NB4 (cell line): ENCODE measurements at places on chromosomes 16 and 17.

DNA sequence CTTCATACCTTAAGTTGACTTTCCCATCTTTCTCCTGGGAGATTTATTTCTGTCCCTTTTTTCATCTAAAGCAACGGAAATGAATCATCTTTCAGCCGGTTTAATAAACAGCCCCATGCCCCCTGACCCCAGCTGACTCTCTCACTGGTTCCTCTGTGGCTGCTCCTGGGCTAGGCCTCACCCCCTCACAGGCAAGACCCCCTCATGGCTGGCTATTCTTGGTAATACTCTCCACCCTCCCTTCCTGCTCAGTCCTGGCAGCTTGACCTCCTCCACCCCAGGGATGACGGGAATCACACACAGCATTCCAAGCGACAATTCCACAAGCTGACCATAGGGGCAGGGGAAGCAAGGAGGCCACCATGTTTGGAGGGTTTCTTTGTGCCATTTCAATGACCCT, 1.5 kb upstream of the ADAP2 start:
- DNase-seq = no peak

- DNase-seq = no peak
Observed at GRCh38 chr16:54142787-54143186, 143.8 kb downstream of the IRX3 start.

DNA sequence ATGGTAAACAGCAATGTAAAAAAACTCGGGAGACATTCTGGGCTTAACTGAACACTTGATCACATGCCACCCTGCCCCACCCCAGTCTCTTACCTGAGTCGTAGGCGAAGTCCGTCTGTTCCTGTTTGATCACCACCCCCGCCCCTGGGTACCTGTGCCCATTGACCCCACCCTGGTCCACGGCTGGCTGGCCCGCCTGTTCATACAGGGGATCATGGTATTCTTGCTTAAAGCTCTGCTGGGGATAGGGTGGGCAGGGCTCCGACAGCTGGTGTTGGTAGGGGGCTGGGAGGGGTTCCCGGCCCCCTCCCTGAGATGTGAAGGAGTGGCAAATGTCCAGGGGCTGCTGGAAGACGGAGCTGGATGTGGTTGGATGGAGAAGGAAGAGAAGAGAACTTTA, 13.6 kb downstream of the ETV4 start:
- DNase-seq = no peak

DNA sequence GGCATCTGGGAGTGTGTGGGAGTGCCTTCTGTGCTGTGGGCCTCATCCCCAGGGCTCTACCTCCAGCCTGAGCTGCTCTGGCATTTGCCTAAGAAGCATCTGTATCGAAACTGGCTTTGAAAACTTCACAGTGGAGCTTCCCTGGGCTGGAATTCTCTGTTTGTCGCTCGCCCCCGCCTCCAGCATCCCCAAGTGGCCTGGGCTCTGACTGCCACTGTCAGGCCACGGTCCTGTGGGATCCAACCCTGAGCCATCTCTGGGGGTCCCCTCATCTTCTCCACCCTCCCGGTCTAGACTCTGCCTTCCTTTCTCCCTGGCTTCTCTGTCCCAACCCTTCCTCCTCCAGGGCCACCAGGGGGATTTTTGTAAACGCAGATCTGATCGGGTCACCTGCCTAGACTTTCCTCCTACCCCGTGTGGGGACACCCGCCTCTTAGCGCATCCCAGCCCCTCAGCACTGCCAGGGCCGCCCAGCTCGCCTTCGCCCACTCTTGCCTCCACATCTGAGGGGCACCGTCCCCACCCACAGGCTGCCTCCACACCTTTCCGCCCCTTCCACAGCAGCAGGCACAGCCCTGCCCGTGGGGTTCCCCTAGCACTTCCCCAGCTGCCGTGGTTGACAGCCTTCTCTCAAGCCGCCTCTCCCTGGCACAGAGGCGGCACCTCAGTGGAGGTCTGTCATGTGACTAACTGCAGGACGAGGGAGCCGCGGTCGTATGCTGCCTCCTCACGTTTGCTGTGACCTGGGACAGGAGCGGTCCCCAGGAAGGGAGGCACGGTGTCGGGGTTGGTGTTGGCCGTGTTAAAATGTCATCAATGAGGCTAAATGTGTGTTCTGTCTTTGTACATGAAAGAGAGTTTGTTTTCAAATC, 12.0 kb downstream of the TBC1D24 start:
- peak; percentile 31 for DNase-seq

DNA sequence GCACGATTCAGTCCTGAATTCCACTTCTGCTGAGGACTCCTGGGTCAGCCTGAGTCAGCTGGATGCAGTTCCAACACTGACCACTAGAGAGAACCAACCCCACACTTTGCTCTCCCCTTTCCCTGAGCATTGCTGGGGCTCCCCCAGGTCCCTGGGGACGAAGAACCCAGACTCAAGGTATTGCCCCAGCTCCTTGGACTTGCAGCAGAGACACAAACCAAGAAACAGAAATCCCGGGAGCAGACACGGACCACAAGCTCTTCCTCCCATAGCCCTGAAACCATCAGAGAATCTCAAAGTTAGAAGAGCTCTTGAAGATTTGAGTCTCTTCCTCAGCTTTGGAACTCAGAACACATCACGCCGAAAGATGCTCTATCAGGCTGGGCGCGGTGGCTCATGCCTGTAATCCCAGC, 678 bp upstream of the GH1 start:
- peak; percentile 76 for DNase-seq

GRCh38 chr17:69856946-69857345, 218.1 kb upstream of the KCNJ16 start:
- no peak for DNase-seq

GRCh38 chr17:82876602-82877379, 37.0 kb upstream of the ZNF750 start:
- DNase-seq = peak; percentile 37

- no peak for DNase-seq
Observed at GRCh38 chr17:37543637-37544052, 54.0 kb downstream of the DUSP14 start.

- no peak for DNase-seq
Observed at GRCh38 chr17:66167189-66167815, 24.6 kb downstream of the CEP112 start.

DNA sequence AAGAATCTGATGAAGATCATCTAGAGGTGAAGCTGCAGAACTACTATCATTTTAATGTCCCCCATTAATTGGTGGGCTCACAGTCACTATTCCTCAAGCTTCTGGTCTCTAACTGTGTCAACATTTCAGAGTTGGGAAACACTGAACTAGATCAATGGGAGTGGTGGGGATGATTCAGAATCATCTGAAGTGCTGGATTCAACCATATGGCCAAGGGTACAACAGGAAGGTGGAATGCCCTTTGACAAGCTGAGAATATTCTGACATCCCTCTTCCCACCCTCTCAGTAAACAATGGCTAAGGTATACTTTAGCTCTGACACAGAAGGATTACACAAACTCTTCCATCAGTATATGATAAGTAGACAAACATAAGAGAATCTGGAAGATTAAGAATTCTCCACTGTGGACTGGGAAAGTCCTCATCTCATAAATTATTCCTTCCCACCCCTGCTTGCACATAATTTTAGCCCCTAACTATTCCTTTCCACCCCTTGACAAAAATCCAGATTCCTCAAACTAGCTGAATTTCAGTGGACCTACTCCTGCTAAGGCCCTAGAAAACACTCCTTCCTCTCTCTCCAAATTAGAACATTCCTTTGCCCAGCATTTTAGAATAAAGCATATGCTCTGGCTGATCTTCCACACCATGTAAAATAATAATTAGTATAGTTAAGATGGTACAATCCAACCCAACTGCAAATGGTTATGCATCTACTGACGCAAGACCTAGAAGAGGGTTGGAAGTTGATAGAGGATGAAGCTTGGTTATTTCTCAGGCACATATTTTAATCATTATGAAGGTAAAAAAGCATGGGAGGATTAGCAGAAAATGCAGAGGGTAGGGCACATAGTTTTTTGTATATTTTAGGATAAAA, 16.3 kb upstream of the RFFL start:
- no peak for DNase-seq
